ENCODE measurements at places on chromosomes 3 and 15. TPM values are rescaled to one million over a fixed set of nuclear protein-coding genes. Genes with fewer than 3 reads are reported as not detected.

GRCh38 chr3:107092121-107092520 is 285.1 kb upstream of the CCDC54 start:
- H3K36me3 ChIP-seq, result no peaks in the 10 kb centered on the region
- DNase-seq, result no peak
- no peak overlapping the region for H3K27ac ChIP-seq
- no peaks in the 10 kb centered on the region for H3K27me3 ChIP-seq
- no peak overlapping the region for H3K4me3 ChIP-seq

- no peak overlapping the region for H3K27ac ChIP-seq
- no peaks in the 10 kb centered on the region for H3K36me3 ChIP-seq
- no peaks in the 10 kb centered on the region for H3K4me1 ChIP-seq
- H3K4me3 ChIP-seq, result no peak overlapping the region
Observed at GRCh38 chr3:181630853-181631252, 80.9 kb upstream of the SOX2 start.

DNA sequence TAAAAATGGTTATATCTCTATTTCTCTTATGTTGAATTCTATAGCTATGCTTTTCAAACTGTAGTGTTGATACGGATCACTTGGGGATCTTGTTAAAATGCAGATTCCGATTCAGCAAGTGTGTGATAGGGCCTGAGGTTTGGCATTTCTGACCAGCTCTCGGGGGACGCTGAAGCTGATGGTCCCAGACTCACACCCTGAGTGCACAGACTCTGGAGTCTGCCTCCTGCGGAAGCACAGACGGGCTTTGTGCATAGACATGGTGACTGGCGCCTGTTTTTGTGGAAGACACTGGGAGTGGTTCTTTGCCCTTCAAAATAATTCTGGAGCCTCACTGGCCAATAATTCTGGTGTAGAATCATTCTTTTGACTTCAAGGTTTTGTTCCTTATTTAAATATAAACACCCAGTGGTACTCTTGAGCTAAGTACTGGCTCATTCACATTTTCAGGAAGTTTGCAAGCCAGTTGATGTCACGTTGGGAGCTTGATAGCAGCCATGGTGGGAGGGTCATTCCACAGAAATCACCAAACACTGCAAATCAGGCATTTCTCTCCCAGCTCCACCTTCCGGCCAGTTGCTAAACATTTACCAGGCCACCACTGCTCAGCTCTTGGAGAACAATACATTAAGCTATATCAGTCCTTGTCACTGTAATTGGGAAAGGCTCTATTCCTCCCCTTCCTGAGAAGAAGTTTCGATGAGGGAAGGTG is 19.2 kb downstream of the CLDN11 start:
- peaks cover 3% of the 10 kb centered on the region for H3K27me3 ChIP-seq
- no peaks in the 10 kb centered on the region for H3K36me3 ChIP-seq
- H3K4me1 ChIP-seq, result no peaks in the 10 kb centered on the region
- DNase-seq, result no peak
- H3K27ac ChIP-seq, result no peak overlapping the region

GRCh38 chr3:29937185-29937584 is 656.3 kb downstream of the RBMS3 start:
- no peaks in the 10 kb centered on the region for H3K36me3 ChIP-seq
- no peaks in the 10 kb centered on the region for H3K4me1 ChIP-seq
- no peak overlapping the region for H3K4me3 ChIP-seq
- H3K27ac ChIP-seq, result no peak overlapping the region

GRCh38 chr3:63946753-63947152 is 34.6 kb upstream of the SCAANT1 start:
- no peak for DNase-seq
- peaks cover 6% of the 10 kb centered on the region for H3K4me1 ChIP-seq
- H3K36me3 ChIP-seq, result no peaks in the 10 kb centered on the region
- no peaks in the 10 kb centered on the region for H3K27me3 ChIP-seq
- H3K4me3 ChIP-seq, result no peak overlapping the region

DNA sequence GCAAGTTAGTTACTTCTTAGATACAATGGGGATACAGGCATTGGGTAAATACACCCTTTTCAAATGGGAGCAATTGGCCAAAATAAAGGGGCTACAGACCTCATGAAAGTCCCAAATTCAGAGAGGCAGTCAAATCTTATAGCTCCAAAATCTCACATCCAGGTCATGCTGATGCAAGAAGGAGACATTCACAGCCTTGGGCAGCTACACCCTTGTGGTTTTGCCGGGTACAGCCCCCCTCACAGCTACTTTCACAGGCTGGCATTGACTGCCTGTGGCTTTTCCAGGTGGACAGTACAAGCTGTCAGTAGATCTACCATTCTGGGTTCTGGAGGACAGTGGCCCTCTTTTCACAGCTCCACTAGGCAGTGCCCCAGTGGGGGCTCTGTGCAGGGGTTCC is 17.5 kb upstream of the PLSCR1 start:
- no peak for DNase-seq
- no peaks in the 10 kb centered on the region for H3K4me1 ChIP-seq
- H3K4me3 ChIP-seq, result no peak overlapping the region
- no peaks in the 10 kb centered on the region for H3K27me3 ChIP-seq
- no peak overlapping the region for H3K27ac ChIP-seq

DNA sequence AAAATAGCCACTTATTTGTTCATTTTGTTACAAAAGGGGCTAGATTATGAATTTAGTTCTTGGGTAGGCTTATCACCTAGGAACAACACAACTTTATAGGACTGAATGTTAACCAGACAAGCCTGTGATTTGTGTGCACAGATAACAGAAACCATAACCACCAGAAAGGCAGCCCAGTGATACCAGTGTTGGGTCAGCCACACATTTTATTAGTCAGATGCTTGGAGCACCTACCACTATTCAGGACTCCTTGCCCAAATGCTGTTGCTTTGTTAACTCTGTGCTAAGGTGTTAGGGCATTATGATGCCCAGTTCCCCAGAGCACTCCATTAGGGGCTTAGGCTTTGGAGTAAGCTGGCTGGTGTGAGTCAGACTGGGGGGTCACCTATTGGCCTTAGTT is 22.5 kb downstream of the PLCL2 start:
- peaks cover 75% of the 10 kb centered on the region for H3K4me1 ChIP-seq
- H3K27ac ChIP-seq, result no peak overlapping the region
- no peak overlapping the region for H3K4me3 ChIP-seq
- DNase-seq, result no peak

DNA sequence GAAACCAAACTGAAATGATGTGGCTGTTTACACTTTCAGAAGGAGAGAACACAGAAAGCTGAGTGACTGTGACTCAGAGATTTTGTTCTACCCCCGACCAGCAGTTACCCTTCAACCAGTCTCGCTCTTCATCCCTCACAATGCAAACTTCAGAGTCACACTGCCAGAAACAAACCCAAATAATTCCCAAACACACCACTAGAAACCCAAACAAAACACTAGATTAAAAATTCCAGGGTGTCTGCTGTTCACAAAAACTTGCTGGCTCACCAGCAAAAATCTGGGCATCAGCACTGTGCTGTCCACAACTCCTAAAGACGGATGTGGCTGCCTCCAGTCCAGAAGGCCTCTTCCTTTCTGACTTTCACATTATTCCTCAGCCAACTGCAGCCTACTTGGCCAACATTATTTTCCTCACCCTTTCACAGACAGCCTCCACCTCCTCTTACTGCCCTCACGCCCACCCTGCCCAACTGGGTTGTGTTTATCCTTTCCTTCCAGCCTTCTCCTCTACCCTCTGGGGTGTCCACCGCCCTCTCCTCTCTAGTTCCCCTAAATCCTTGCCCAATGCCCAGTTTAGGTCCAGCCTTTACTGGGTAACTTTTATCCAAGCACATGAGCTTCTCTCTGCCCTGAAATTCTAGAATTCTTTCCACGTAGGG is 71.4 kb downstream of the MECOM start:
- no peak overlapping the region for H3K27ac ChIP-seq
- no peaks in the 10 kb centered on the region for H3K36me3 ChIP-seq
- H3K4me3 ChIP-seq, result no peak overlapping the region

DNA sequence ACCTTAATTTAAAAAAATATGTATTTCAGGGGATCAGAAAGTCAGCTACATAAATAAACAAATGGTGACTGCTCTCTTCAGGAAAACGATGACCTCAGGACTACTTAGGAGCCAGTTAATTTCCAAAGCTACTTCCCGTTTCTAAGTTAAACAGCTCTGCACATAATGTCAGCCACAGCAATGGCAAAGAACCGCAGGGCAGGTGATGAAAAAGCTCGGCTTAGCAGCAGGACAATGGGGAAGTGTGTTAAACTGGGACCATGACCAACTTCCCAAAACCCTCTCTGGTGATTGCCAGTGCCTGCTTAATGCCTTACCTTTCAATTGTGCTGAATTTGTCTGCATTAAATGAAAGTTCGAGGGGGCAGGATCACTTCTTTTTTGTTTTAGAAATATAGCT is 258.9 kb downstream of the FHIT start:
- H3K27ac ChIP-seq, result no peak overlapping the region
- DNase-seq, result no peak
- no peaks in the 10 kb centered on the region for H3K4me1 ChIP-seq

GRCh38 chr3:132210476-132211346 is 106.5 kb upstream of the ACP3 start:
- no peaks in the 10 kb centered on the region for H3K36me3 ChIP-seq
- no peaks in the 10 kb centered on the region for H3K4me1 ChIP-seq
- DNase-seq, result no peak
- H3K27me3 ChIP-seq, result no peaks in the 10 kb centered on the region
- no peak overlapping the region for H3K27ac ChIP-seq
- H3K4me3 ChIP-seq, result no peak overlapping the region

DNA sequence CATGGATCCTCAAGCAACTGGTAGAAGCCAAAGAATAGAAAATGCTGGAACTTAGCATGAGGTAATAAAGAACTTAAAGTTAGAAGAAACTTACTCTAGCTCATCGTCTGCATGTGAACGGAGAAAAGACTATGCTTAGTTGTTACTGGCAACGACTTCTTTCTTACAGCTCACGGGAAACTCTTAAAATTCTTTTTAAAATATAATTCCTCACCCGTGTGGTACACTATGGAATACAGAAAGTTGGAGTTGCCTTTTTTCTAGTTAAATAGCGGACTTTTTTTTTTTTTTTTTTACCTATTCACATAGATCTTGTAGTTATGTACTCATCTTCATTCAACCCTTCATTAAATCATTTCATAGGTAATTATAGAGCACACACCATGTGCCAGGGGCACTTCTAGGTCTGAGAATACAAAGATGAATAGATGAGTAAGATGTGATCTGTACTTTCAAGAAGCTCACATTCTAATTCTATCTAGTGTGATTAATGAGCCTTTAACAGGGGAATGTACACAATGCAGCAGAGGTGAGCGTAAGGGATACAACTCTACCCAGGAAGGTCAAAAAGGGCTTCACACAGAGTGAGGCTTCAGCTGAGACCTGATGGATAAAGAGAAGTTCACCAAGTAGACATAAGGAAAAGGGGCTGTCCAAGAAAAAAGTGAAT is 18.4 kb upstream of the KCNMB2 start:
- H3K4me3 ChIP-seq, result no peak overlapping the region
- DNase-seq, result no peak
- no peaks in the 10 kb centered on the region for H3K4me1 ChIP-seq
- H3K36me3 ChIP-seq, result no peaks in the 10 kb centered on the region
- no peaks in the 10 kb centered on the region for H3K27me3 ChIP-seq

DNA sequence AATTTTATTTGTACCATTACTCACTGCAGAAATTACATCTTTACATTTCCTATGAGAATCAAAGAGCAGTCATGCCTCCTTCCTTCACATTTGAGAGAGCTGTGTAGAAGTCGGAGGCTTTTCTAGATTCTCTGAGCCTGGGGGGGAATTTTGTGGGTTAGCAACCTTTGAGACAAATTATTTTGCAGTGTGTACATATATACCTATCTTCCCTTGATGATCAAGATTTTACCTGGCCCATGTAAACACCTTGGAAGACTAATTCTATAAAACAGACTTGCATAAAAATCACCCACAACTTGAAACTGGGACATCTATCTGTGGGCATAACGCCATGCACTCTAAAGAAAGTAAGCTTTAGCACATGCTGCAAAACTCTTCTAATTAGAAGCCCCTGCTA is 491.5 kb upstream of the MDFIC2 start:
- no peaks in the 10 kb centered on the region for H3K36me3 ChIP-seq
- peaks cover 11% of the 10 kb centered on the region for H3K27me3 ChIP-seq
- no peak overlapping the region for H3K27ac ChIP-seq

DNA sequence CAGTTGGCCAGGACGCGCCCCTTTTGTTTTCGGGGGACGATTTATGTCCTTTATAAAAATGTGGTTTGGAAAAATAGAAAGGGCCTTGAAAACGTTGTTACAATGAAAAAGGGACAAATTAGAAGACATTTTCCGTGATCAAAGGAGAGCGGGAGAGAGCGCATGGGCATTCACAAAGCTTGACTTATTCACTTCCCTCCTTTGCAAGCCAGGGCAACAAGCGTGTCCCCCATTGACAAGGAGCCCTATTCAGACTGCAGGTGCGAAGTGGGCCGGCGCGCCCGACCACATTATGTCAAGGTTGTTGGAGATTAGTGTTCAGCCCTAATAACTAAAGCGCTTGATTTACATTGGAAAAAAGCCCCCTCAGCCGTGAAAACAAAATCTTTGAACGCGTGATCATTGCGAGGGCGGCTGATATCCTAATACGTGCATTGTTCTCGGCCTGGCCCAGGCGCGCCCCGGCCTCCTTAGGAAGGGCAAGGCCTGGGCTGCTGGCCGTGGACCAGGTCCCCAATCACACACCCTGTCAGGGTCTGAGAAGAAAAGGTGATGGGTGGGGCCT is 25.9 kb downstream of the ZIC4 start:
- H3K4me1 ChIP-seq, result no peaks in the 10 kb centered on the region
- H3K4me3 ChIP-seq, result no peak overlapping the region
- DNase-seq, result no peak
- H3K27me3 ChIP-seq, result peaks cover 41% of the 10 kb centered on the region

DNA sequence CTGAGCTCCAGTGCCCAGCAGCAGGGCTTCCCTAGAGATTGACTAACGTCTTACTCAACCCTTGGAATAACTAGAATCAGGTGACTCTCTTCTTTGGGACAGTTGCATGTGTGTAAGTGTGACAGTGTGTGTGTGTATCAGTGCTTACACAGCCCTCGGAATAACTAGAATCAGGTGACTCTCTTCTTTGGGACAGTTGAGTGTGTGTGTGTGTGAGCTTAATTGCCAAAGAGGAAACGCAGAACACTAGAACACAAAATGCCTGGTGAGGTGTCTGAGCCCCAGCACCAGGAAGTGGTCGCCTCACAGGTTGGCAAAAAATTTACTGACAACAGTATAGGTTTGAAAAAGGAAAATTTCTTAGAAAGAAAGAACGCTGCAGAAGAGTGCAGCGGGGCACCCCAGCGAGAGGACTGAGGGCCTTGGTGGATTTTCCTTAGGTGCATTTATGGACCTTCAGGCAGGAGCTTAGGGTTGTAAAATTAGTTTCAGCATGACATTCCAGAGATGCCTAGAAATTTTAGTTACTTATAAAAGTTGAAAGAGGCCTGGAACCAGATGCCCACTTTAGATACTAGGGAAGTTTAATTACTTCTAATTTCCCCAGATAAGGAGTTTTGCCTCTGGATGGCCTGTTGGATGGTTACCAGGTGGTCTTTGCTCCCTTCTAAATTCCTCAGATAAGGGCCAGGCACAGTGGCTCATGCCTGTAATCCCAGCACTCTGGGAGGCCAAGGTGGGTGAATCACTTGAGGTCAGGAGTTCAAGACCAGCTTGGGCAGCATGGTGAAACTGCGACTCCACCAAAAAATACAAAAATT is 3.7 kb upstream of the WDR82 start:
- DNase-seq, result no peak
- H3K4me3 ChIP-seq, result no peak overlapping the region
- no peak overlapping the region for H3K27ac ChIP-seq
- no peaks in the 10 kb centered on the region for H3K27me3 ChIP-seq

The SCAMP5 gene
- 0.59 TPM for total RNA-seq

The GPX1 gene
- 79.5 TPM for total RNA-seq

The ITIH1 gene
- 0.53 TPM for total RNA-seq

The AHSG gene
- not detected for total RNA-seq

The IMPG2 gene
- 0.44 TPM for total RNA-seq

The OSBPL10 gene
- 310 TPM for total RNA-seq

The C3orf62 gene
- total RNA-seq, result 10.4 TPM

The GMPPB gene
- total RNA-seq, result 31.4 TPM

The ERC2 gene
- not detected for total RNA-seq

All from B cell (primary cell).